ENCODE measurements at places on chromosomes 6 and 20.

DNA sequence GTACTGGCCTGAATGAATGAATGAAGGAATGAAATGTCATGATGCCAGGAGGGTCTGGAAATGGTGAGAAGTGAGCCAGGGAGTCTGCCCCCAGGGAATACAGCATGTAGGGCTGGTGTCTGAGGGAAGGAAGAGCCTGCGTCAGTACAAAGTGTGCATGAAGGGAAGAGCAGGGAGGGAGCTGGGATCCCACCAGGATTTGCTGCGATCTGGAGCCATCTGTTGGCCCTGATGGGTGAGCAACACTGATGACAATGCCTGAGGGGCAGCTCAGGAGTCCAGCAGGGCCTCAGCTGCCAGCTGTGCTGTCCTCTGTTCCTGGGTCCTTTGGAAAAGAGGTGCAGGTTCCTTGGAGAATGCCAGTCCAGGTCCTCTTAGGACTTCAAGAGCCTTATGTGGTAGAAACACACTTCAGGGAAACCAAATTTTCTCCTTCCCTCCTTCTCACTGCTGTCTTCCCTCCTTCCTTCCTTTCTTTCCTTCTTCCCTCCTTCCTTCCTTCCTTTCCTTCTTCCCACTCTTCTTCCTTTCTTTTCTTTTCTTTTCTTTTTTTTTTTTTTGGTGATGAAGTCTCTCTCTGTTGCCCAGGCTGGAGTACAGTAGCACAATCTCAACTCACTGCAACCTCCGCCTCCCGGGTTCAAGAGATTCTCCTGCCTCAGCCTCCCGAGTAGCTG lies 11.5 kb downstream of the BPI start:
- DNase-seq = no peak
- H3K27ac ChIP-seq = no peak overlapping the region
- H3K27me3 ChIP-seq = peaks cover 24% of the 10 kb centered on the region

GRCh38 chr6:132751306-132751705 lies 6.4 kb downstream of the VNN2 start:
- H3K36me3 ChIP-seq = peaks cover 9% of the 10 kb centered on the region
- peak overlapping the region; percentile 78 for H3K27ac ChIP-seq
- peak; percentile 22 for DNase-seq
- no peaks in the 10 kb centered on the region for H3K27me3 ChIP-seq

- no peaks in the 10 kb centered on the region for H3K36me3 ChIP-seq
- H3K4me1 ChIP-seq = peaks cover 9% of the 10 kb centered on the region
- no peak for DNase-seq
- H3K27me3 ChIP-seq = no peaks in the 10 kb centered on the region
- no peak overlapping the region for H3K4me3 ChIP-seq
Observed at GRCh38 chr6:127403636-127404035, 55.6 kb downstream of the KIAA0408 start.

DNA sequence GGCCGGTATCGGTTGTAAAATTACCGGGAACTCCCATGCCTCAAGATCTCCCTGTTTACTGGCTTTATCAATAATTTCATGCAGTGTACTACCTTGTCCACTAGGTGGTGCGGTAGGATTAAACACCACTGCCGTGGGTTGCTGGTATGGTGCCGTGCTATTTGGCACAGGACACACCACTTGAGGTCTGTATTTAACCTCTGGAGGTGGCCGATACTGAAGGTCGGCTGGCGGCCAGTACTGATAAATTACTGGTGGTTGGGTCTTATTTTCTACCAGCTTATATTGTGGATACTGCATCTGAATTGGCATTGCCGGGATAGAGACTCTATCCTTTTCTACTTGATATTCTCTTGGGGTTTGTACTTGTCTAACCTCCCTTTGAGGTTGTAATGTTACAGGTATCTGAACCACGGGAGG lies 14.3 kb upstream of the PTCRA start:
- H3K27ac ChIP-seq = no peak overlapping the region
- peaks cover 2% of the 10 kb centered on the region for H3K27me3 ChIP-seq
- peaks cover 13% of the 10 kb centered on the region for H3K4me1 ChIP-seq
- peak; percentile 74 for DNase-seq
- no peaks in the 10 kb centered on the region for H3K36me3 ChIP-seq
- no peak overlapping the region for H3K4me3 ChIP-seq

- H3K4me3 ChIP-seq = no peak overlapping the region
Observed at GRCh38 chr6:132768051-132768517, 10.4 kb upstream of the VNN2 start.

- H3K27me3 ChIP-seq = no peaks in the 10 kb centered on the region
- no peak overlapping the region for H3K27ac ChIP-seq
- H3K36me3 ChIP-seq = no peaks in the 10 kb centered on the region
- H3K4me3 ChIP-seq = no peak overlapping the region
Observed at GRCh38 chr6:73104921-73105320, 120.4 kb downstream of the KHDC1L start.

Data from activated CD4-positive, alpha-beta memory T cell treated with anti-CD3 and anti-CD28 coated beads, Interleukin-2, amount 10 ng/mL, durations not matched to agents 7 days and 5 days (primary cell).